ENCODE measurements at places on chromosomes 5 and 9.

- DNase-seq: no peak
Observed at GRCh38 chr9:135939351-135940265, 21.6 kb downstream of the UBAC1 start.

GRCh38 chr5:132491368-132492364, 1.1 kb upstream of the IRF1 start:
- DNase-seq: peak; percentile 38

DNA sequence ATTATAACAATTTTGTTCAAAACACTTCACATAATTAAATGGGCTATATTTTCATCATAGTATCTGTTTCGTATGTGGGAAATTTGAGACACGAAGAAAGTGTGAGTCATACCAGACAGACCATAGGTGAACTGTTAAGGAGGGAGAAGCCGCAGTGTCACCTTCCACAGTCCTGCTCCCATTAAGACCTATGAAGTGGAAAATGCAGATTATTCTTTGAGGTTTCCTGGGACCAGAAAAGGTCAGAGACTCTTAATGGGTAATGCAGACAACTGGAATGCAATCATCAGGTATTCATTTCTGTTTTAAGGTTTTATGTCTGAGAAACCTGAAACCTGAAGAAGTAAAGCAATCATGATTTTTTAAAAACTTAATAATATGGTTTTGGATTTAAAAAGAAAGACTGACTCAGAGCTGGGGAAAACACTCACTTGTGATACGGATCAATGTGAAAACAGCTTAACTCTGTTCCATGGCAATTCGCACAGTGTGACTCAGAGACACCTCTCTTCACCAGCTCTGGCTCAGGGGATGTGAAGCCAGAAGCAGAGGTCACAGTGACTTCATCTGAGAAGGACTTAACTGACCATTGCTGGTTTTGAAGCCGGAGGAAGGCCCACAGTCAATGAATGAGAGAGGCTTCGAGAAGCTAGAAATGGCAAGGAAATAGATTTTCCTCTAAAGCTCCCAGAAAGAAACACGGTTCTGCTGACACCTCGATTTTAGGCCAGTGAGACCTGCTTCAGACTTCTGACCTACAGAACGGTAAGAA, 17.2 kb upstream of the GCNT1 start:
- DNase-seq: no peak

GRCh38 chr5:6135977-6136376, 242.4 kb downstream of the MED10 start:
- no peak for DNase-seq

DNA sequence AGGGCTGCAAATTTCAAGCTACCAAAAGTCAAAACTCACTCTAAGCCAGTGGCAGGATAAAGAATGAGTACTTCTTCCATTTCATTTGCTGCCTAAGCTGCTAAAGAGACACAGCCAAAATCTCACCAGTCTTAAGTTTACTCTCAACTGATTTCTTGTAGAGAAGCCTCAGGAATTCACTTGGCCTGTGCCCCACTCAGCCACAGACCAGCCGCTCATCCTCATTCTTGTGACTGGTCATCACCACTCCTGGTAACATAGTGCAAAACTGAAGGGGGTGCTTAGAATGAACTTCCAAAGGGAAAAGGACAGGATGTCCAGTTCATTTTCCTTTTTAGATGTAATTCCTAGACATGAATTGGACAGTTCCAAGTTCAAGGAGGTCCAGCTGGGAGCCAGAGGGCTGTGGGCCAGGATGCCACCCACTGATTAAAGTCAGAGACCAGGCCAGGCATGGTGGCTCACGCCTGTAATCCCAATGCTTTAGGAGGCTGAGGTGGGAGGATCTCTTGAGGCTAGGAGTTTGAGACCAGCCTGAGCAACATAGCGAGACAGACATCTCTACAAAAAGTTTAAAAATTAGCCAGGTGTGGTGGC, 72.7 kb upstream of the RANBP3L start:
- no peak for DNase-seq

DNA sequence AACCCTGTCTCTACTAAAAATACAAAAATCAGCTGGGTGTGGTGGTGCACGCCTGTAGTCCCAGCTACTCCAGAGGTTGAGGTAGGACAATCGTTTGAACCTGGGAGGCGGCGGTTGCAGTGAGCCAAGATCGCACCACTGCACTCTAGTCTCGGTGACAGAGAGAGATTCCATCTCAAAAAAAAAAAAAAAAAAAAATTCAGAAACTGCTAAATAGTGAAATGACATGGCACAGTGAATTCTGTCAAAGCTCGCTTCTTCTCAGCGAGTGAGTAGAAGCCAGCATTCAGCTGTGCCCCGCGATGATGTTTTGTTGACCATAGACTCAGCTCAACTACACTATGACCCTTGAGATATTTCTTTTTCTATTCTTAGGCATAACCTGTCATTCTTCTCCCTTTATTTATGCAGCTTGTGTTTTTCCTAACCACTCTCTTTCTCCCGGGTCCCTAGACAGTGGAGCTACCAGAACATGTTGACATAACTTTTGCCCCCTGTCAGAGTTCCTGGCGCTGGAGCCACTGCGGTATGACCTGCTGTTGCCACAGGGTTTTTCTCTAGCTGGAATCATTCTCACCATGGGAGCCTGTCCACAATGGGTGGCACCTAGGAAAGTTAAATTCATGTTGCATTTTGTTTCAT, 13.5 kb upstream of the IQGAP2 start:
- DNase-seq: no peak

- peak; percentile 59 for DNase-seq
Observed at GRCh38 chr9:136729144-136729543, 13.6 kb downstream of the LCN10 start.

DNA sequence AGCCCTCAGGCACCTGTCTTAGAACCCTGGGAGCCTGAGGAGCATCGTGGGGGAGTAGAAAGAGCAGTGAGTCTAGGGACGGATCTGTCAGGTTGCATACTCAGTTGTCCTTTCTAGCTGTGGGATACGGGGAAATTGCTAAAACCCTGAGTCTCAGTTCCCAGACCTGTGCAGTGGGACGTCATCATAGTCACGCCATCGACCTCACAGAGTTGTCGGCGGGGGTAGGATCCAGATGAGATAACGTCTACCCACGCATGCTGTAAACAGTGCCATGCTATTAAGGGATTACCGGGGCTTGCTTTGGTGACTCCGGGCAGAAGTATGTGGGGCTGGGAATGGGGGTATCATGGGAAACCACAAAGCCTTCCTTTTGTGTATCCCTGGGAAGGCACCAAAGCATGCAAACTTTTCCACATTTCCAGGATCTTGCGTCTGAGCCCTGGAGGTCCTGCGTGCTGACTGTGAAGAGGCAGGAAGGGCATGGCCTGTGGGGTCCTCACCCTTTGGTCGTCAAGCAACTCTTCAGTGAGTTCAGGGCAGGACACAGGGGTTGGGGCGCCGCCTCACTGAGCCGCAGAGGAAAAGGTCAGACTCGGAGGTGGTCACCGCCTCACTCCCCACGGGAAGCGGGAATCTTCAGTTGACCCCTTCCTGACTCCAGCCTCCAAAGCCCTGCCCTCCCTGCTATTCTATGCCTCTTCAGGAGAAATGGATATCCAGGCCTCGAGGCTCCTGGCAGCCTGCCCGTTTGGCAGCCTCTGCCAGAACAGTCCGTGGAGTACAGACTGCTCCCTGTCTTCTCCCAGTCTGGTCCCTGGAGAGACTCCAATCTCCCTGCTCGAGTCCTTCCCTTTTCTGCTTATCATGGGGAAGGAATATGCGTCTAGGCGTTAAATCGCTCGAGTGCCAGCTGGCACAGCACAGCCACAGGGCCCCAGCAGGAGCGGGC, 186.8 kb upstream of the KLF9 start:
- DNase-seq: no peak

DNA sequence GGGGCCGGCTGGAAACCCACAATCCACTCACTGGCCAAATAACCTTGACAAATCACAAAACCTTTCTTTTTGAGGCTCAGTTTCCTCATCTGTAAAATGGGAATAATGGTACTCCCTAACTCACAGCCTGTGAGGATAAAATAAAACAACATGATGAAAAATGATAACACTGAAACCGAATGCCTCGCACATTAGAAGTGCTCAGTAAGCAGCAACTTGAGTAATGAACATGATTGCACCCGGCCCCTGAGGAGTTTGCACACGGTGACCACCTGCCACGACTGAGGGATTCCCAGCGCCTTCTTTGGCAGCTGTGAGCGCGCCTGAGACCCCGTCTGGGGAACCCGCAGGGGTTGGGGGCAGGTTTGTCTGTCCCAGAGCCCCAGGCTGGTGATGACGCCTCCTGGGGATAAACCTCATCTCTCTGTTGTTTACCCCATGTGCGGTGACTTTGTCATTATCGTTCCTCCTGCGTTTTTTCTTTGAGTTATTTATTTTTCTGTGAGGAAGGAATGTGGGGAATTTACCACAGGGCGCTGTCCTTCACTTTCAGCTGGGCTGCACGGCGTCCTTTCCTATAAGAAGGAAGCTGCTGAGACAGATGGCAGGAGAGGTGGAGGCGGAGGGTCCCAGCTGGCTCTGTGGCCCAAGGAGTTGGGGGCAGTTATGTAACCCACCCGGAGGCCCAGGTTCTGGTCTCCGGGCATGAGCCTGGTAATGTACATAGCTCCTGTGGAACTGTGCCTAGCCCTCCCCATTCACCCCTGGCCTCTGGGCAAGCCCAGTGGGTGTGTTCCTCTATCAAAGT, 3.0 kb upstream of the SYNPO start:
- no peak for DNase-seq

DNA sequence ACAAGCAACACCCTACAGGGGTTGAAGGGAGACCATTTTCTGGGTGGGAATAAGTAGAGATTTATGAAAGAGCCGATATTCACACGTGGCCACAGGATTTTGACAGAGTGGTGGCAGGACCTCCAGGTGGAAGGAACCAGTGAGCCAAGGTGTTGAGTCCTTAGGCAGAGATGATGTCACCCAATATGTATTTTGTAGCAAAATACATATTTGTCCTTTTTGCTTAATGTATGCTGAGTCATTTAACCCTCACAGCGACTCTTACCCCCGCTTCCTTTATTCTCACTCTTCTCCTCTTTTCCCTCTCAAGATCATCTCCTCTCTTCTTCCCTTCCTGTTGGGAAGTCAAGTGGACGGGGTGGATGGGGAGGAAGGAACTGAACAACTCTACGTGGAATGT, 215.7 kb upstream of the S1PR3 start:
- DNase-seq: no peak

DNA sequence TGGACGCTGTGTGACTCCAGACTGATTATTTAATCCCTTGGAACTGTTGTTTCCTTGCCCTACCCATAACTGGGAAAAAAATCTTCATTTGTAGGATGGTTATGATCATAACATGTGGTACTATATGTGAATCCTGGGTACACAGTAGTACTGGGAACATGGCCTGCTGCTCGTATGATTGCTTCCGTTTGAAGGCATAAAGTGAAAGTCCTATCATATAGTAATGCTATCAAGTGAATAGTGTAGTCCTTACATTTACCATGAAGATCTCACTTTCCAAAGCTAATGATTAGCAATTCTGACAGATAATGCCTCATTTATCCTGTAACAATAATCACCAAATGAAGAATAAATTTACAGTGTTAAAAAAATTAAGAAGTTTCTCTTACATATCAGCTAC, 53.2 kb downstream of the MEF2C start:
- DNase-seq: peak; percentile 21

DNA sequence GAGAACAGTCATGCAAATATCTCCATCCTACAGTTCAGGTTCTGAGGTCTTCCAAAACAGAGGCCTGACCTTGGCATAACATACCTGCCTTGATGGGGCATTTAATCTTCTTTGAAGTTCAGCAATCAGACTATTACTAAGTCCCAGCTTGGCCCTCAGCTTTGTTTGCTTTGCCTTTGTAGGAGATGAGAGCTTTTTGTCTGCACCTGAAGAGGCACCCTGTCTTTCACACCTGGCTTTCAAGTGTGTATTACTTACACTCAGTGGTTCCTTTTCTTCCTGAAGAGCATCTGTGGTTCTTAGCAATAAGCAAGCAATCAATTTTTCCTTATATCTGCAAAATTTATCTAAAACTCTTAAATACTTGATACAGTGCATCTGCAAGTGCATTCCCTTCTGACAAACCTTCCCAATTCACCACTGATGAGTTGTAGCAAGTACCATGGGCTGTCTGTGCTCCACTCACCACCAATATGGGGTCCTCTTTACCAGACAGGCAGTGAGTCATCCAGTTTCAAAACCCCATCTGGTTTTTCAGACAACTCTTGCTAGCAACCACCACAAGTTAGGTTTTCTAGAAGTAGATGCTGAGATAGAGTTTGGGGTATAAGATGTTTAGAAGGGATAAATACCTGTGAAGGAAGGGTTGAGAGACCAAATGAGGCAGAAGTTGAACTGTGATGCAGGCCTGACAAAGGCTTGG, 100.2 kb downstream of the HINT1 start:
- DNase-seq: no peak

GRCh38 chr5:76744632-76745031, 28.7 kb downstream of the F2R start:
- DNase-seq: no peak

- no peak for DNase-seq
Observed at GRCh38 chr9:112848316-112849151, 42.1 kb downstream of the SLC46A2 start.

- no peak for DNase-seq
Observed at GRCh38 chr5:81626524-81626923, 124.4 kb downstream of the SSBP2 start.

GRCh38 chr9:133906218-133906617, 85.9 kb downstream of the VAV2 start:
- no peak for DNase-seq

DNA sequence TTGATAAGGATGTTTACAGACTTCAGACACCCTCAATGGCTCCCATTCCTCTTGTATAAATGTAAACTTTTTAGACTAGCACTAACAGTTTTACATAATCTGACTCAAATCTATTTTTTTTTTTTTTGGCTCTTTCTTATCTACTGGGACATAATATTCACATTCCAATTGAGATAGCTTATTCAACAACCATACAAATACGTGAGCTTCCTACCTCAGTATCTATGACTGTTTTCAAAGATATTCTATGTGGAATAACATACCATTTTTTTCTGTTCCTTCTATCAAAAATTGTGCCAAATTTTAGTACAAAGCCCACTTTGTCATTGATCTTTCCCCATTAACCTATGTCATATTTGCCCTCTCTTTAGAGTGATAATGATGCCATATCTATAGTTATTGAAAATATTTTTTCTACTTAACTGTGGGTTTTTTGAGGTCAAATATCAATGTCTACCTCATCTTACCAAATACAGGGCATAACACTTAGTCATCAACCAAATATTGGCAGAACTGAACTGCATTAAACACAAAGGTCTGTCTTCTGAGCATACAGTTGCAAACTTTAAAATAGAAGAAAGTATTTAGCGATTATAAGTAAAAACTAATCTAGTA, 482.6 kb downstream of the PTPRD start:
- no peak for DNase-seq

GRCh38 chr9:104914466-104914865, 13.5 kb downstream of the ABCA1 start:
- DNase-seq: no peak

DNA sequence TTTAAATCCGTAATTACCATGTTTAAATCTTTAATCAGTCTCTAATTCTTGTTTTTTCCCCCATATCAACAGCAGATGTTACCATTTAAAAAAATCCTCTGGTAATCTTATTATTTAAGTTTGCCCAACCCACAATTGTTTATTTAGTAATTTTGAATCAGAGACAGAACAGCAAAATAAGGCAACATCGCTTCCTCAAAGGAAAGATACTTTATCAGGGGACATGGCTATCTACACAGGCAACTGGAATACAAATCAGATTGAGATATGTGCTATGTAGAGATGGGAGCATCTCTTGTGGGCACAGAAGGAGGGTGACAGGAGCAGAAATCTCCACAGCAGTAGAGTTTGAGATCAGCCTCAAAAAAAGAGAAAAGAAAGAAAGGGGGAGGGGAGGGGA, 674.4 kb downstream of the SEMA5A start:
- no peak for DNase-seq

- no peak for DNase-seq
Observed at GRCh38 chr5:138625134-138625533, 49.9 kb upstream of the HSPA9 start.

Data from erythroblast (primary cell).